ENCODE measurements at places on chromosomes 16 and 17. TPM values are rescaled to one million over a fixed set of nuclear protein-coding genes. Genes with fewer than 3 reads are reported as not detected.

DNA sequence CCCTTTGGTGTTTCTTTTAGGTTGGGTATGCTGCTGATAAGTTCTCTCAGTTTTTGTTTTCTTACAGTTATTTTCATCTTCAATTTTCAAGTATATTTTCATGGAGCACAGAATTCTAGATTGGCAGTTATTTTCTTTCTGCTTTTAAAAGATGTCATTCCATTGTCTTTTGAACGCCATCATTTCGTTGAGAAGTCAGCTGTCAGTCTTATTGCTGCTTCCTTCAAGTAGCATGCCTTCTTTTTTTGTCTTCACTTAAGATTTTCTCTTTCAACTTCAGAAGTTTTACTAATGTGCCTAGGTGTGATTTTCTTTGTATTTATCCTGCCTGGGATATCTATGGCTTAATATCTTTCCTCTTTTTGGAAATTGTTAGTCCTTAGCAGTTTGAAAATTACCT lies 262.2 kb upstream of the PMFBP1 start:
- no peak overlapping the region for H3K4me3 ChIP-seq
- H3K36me3 ChIP-seq = no peaks in the 10 kb centered on the region
- DNase-seq = no peak

Gene RCVRN
- 0.23 TPM for total RNA-seq

DNA sequence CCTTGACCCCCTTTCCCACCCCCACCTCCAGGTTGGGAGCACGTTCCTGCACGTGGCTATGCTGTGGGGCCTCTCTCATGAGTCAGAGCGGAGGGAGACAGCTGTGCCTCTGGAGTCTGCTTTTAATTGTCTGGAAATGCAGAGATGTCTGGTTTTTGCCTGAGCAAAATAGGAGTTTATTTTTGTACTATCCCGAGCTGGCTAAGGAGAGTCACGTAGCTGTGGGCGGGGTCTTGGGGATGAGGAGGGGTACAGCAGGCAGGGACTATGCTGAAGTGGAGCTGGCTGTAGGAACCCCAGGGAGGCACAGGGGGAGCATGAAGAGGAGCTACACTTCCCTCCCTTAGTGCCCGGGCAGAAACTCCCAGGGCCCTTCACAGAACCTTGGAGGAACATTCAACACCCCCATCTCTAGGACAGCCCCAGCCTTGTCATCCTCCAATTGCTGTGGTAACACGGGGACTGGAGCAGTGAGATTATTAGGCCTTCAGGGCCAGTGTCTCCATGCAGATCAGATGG lies 44.7 kb upstream of the LGALS9 start:
- DNase-seq = no peak
- no peak overlapping the region for H3K27ac ChIP-seq
- no peaks in the 10 kb centered on the region for H3K36me3 ChIP-seq
- no peaks in the 10 kb centered on the region for H3K27me3 ChIP-seq
- no peak overlapping the region for H3K4me3 ChIP-seq

Gene OTOP2
- total RNA-seq = not detected

DNA sequence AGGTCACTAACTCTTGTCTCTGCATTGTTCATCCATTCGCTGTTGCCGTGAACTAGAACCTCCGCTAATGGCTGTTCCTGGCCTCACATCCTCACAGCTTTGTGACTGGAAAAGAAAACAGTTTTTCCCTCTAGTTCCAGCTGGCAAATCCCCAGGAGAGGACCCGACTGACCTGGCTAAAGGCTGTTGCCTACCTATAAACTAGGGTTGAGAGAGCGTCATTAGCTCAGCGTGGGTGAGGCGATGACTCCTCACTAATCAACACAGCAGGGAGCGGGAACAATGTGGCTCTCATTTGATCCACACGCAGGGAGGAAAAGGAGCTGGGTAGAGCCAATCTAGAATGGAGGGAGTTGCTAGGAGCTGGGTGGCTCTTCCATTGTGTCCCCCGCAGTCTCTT lies 282.1 kb upstream of the IRX5 start:
- DNase-seq = no peak
- no peaks in the 10 kb centered on the region for H3K4me1 ChIP-seq
- no peak overlapping the region for H3K4me3 ChIP-seq
- H3K27me3 ChIP-seq = no peaks in the 10 kb centered on the region
- H3K27ac ChIP-seq = no peak overlapping the region

Gene FBXL16
- 0.18 TPM for total RNA-seq

Gene UMOD
- total RNA-seq = not detected

- no peak overlapping the region for H3K27ac ChIP-seq
- no peaks in the 10 kb centered on the region for H3K4me1 ChIP-seq
- no peaks in the 10 kb centered on the region for H3K27me3 ChIP-seq
- H3K36me3 ChIP-seq = no peaks in the 10 kb centered on the region
- no peak for DNase-seq
These were observed 26.8 kb downstream of the GP2 start for GRCh38 chr16:20300312-20301097.
